Endothelial cell (in vitro differentiated cells): ENCODE measurements at places on chromosomes 3 and 15.

DNA sequence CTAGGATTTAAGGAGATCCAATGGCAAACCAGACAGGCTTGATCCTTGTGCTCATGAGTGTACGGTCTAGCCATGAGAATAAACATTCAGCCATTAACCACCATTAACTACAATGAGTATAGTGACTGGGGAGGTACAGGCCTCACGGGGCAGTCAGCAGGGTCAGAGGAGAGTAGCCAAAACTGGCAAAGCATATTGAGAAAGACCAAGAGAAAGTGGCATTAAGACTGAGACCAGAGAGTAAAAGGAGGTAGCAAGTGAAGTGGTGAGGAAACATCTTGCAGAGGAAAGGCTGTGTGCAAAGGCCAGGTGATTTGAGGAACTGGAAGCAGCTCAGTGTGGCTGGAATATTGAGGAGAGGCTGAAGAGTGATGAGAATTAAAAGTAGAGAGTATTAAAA is 407.2 kb upstream of the LMCD1 start:
- no peak for DNase-seq

DNA sequence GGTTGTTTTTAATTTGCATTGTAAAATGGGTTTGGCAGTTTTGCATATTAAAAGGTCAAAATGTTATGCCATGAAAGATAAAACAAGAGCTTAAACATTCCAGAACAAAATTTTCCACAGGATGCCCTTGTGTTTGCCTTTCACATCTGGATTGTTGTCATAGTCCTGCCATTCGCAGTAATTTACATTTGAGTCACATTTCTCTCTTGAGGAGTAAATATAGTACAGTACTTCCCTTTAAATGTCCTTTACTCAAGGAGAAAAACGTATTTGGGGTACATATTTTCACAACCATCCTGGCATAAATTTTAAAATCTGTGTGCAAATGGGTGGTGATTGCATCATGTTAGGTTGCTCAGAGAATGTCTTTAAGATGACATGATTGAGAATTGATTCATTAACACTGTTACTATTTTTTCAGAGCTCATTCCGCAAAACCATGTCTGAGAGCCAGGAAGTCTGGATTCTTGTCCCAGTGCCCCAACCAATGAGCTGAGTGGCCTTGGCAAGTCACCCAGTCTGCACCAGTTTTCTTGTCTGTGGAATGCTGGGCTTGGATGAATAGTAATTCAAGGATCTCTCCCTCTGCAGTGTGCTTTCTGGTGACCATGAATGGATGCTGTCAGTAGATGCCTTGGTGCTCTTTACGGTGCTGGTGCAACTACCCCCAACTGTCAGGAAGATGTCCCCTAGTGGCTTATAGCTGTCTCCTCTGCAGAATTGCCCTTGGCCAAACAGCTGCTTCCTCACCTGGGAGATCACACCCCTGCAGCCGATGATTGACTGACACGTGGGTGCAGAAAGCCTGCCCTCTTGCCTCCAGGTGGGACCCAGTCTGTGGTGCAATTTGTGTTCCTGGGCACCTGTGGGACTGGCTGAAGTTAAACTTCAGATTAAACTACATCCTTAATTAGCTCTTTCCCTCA is 43.0 kb downstream of the ABHD5 start:
- no peak for DNase-seq

GRCh38 chr3:76502076-76502475 is 537.8 kb upstream of the ROBO2 start:
- DNase-seq: no peak

- DNase-seq: no peak
Observed at GRCh38 chr3:156772588-156773206, 53.5 kb upstream of the LEKR1 start.

GRCh38 chr3:99776516-99777209 is 41.0 kb upstream of the CMSS1 start:
- DNase-seq: no peak

- no peak for DNase-seq
Observed at GRCh38 chr3:115151921-115152320, 4.8 kb upstream of the ZBTB20 start.

- peak; percentile 29 for DNase-seq
Observed at GRCh38 chr3:87082796-87083440, 92.0 kb upstream of the VGLL3 start.

- no peak for DNase-seq
Observed at GRCh38 chr15:61620151-61620550, 391.0 kb upstream of the RORA start.

GRCh38 chr3:131840156-131840797 is 194.5 kb downstream of the CPNE4 start:
- no peak for DNase-seq

- no peak for DNase-seq
Observed at GRCh38 chr3:135889443-135889842, 76.1 kb upstream of the PPP2R3A start.
